ENCODE measurements at places on chromosomes 6 and 20.
A peak's percentile ranks its signal among the peaks of the same experiment; 100 is the strongest.

DNA sequence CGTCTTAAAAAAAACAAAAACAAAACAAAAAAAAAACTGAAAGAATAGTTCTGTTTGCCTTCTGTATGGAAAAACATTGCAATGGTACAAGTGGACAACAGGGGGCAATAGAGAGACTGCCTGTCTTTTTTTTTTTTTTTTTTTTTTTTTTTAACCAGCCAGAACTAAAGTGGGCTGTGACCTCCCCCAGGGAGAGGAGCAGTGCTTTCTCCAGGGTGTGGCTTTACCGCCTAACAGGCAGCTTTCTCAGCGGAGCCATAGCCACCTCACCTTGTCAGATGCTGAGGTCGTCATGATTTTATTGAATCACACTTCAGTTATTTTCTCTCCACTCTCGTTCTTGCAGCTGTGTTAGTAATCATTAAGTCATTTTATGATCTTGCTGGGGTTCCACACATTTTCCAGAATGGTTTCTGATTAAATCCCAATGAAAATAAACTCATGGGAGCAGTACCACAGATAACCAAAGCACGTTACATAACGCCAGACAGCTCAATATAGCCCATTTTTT is 78.4 kb downstream of the GMPR start:
- peak; percentile 58 for DNase-seq

- no peak for DNase-seq
Measured at GRCh38 chr20:49757597-49757996, 43.9 kb upstream of the B4GALT5 start.

- DNase-seq, result no peak
Measured at GRCh38 chr20:47857569-47858464, 72.5 kb upstream of the SULF2 start.

GRCh38 chr6:145904868-145905267 is 59.3 kb downstream of the SHPRH start:
- peak; percentile 13 for DNase-seq

DNA sequence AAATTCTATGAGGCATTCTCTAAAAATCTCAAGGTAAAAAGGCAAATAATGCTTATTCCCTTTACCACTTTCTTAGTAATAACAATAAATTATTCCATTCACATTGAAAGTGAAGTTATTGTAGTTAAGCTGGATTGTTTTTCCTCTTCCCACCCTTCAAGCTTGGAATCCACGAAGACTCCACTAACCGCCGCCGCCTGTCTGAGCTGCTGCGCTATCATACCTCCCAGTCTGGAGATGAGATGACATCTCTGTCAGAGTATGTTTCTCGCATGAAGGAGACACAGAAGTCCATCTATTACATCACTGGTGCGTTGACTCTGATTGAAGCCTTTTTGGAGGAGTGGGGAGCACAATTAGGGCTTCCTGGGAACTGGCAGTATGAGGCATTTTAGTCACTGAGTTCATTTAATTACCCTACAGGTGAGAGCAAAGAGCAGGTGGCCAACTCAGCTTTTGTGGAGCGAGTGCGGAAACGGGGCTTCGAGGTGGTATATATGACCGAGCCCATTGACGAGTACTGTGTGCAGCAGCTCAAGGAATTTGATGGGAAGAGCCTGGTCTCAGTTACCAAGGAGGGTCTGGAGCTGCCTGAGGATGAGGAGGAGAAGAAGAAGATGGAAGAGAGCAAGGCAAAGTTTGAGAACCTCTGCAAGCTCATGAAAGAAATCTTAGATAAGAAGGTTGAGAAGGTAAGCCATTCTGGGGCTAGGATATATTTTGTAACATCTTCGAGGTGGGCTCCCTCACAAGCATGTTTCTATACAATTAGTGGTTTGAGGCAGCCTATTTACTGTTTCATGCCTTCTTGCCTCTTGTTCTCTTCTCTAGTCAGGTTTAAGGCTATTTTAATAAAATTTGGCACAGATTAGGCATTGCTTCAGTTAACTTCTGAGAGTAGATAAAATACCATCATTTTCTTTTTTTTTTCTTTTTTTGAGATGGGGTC is 4.9 kb downstream of the HSP90AB1 start:
- no peak for DNase-seq

DNA sequence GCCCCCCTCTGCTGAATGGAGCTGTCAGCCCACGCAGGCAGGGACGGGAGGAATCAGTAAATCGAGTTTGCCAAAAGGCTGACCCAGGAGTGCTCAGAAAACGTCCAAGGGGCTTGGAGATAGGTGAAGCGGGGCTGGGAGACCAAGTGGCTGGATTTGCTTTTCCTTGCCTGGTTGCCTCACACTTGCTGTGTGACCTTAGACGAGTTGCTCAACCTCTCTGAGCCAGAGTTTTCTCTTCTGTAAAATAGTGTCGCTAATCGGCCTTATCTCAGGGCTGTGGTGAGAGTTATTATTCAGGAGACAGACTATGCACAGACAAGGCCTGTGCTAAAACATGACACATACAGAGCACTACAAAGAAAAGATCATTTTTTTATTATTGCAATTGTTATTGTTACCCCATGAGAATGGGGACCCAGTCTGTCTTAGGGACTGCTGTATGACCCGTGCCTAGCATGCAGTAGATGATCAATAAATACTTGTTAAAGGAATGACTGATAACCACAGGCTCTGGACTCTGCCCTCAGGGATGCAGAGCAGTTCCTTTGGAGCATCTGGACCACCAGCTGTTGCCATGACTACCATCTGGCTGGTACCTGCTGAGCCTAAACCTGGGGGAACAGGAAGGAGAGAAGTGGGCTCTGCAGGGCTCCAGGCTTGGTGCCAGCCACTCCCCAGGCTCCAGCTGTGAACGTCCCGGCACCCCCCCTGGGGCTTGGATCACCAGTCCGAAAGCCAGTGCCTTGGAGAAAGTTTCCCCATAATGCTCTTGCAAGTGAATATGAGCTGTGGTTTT is 901 bp downstream of the KCNK15 start:
- no peak for DNase-seq

- no peak for DNase-seq
Measured at GRCh38 chr6:3288711-3289663, 30.2 kb downstream of the PSMG4 start.

Data from activated CD4-positive, alpha-beta T cell treated with anti-CD3 and anti-CD28 coated beads, Interleukin-10, Interleukin-2, amounts not matched to agents 100 ng/mL and 50 ng/mL, durations not matched to agents 16 hours and 8 hours (primary cell).